ENCODE measurements at places on chromosomes 12 and 14.

DNA sequence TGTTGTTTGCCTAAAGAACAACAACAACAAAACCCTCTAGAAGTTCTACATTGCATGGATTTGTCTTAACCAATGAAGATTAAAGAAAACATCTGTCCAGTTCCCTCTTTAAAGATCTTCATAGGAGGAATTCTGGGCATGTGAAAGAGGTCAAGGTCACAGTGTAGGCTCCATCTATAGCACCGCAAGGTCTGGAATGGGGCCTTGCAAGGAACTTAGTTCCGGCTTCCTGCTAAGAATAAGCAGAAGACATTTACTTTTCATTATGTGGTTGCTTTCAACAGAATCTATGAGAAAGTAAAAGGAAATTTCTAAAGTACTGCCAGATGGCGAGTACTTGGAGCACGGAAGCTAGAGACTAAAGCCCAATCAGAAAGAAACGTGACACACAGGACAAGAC lies 57.2 kb upstream of the GNPNAT1 start:
- DNase-seq: no peak

DNA sequence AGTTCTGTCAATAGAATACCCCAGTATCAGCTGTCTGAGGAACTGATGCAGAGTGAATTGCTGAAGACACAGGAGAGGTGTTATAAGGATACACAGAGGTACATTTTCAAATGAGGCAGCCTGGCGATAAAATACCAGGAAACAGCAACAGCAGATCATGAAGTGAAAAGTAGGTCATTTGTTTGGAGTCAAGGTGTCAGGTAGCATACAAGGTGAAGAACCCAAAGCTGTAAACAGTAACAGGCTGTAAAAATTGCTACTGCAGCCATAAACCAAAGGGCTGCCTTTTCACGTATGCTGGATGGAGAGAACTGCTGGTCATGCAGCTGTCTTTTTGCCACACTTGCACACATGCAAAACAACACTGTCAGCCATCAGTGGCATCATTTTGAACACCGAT lies 9.3 kb upstream of the TWF1 start:
- no peak for DNase-seq

DNA sequence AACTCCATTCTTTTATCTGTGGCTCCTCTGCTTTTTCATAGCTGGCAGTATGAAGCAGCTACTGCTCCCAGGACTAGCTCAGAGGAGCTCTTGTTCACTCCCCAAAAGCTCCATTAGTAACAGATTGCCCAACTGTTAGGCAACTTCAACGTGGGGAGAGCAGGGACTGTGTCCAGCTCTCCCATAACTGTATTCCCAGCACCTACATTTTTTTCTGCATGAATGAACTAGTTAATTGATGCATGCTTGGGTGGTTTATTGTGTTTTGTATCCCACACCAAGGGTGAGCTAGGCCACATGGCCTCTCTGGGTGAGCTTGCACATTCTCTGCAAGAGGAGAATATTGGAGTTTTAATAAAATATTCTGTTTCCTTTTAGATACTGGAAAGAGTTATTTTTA lies 15.2 kb downstream of the STON2 start:
- no peak for DNase-seq

DNA sequence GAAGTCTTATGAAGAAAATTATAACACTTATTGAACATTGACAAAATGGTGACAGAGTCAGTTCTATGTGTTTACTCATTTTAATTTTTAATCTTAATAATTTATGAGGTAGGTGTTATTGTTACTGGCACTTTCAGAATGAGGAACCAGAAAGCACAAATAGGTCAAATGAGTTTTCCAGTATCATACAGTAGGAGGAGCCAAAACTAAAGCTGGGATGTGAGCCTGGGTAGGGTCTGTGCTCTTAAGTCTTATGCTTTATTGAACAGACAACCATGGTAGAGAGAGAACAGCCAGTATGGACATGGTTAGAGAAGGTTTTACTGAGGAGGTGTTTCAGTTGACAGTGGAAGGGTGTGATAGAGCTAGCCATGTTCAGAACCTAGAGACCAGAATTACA lies 775.7 kb downstream of the TMTC2 start:
- no peak for DNase-seq

DNA sequence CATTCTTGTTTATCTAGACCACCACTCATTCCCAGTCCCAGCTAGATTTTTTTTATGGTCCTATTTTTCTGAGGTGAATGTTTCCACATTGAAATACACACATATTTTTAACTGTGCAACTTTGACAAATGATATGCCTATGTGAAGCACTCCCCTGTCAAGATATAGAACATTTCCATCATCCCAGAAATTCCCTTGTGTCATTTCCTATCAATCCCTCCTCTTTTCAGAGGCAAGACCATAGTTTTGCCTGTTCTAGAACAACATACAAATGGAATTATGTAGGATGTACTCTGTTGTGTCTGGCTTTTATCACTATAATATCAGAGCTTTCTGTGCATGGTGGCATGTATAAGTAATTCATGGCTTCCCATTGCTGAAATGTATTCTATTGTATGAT lies 32.7 kb downstream of the TMEM19 start:
- no peak for DNase-seq

GRCh38 chr12:92183575-92183974 lies 37.9 kb upstream of the BTG1 start:
- no peak for DNase-seq

GRCh38 chr12:47023311-47023710 lies 56.1 kb upstream of the PCED1B start:
- no peak for DNase-seq

GRCh38 chr14:95769976-95770375 lies 56.1 kb upstream of the TCL1A start:
- DNase-seq: no peak

- no peak for DNase-seq
Measured at GRCh38 chr14:74392616-74393570, 33.1 kb downstream of the SYNDIG1L start.

- DNase-seq: no peak
Measured at GRCh38 chr12:78375461-78375860, 489.1 kb upstream of the SYT1 start.

- no peak for DNase-seq
Measured at GRCh38 chr14:93970965-93971634, 5.3 kb downstream of the ASB2 start.
